Esophagus squamous epithelium (tissue), 5 donors: ENCODE measurements at places on chromosomes 12 and 14.

- no peaks in the 10 kb centered on the region for H3K36me3 ChIP-seq
- H3K4me1 ChIP-seq, result peaks cover 44% of the 10 kb centered on the region
- no peaks in the 10 kb centered on the region for H3K27me3 ChIP-seq
- no peak for DNase-seq
Measured at GRCh38 chr12:96048393-96048969, 13.1 kb upstream of the LTA4H start.

DNA sequence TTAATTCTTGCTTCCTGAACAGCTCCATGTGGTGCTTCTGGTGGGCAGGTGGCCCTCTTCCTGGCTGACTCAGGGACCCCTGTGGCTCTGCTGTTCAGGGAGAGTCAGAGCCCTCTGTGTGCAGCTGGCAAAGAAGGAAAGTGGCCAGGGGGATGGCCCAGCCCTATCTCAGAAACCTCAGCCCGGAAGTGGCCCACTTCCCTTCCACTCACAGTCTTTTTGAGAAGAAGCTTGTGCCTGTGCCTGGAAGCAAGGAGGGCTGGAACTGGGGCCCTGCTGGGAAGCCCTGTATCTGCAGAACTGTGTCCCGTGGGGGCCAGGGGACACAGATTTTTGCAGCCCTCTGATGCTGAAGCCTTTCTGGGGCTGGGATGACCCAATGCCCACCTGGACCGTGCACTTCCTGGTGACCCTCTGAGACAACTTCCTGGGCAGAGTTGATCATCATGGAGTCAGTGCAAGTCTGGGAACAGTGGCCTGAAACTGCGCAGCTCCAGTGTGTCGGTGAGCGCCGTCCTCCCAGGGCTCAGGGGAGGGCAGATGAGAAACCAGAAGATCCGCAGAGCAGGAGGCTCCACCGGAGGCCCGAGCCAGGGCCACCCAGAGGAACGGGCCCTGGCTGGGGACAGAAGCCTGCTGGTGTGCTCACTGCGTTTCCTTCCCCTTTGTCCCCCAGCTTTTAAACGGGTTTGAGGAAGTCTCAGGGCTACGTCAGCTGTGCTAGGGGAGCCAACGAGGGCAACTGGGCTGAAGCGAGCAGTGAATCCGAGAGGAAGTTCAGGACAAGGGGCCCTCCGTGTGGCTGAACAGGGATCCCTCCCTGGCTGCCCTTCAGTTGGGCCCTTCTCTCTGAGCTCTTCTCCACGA is 217.4 kb upstream of the RTL1 start:
- peak overlapping the region; percentile 9 for H3K4me3 ChIP-seq
- no peaks in the 10 kb centered on the region for H3K36me3 ChIP-seq
- H3K4me1 ChIP-seq, result no peaks in the 10 kb centered on the region
- no peak for DNase-seq
- H3K27me3 ChIP-seq, result no peaks in the 10 kb centered on the region

DNA sequence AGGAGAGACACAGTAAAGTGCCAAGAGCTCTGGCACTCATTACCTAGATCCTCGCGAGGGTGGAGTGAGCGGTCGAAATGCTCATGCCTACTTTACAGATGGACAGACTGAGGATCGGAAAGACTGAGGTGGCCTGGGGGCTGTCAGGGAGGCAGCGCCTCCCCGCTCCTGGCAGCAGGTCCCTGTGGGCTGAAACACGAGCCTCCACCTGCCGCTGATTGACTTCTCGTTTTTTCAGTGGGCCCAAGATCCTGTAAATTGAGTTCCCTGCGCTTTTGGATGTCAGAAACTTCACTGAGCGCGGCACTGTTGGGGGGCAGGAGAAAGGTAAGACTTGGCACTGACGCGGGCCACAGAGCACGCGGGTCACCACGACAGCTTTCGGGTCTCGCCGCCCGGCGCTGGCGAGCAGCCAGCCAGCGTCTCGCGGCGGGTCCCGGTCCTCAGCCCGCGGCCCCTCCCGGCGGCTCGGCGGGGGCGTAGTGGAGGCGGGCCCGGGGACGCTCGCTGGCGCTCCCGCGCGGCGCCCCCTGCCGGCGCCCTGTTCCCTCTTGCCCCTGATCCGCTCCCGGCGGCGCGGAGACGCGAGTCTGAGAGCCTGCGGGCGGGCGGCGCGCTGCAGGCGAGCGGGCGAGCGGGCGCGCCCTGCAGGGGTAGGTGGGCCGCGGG is 552 bp upstream of the SCN8A start:
- H3K27ac ChIP-seq, result no peak overlapping the region
- H3K4me3 ChIP-seq, result peak overlapping the region; percentile 63
- H3K27me3 ChIP-seq, result peaks cover 67% of the 10 kb centered on the region

DNA sequence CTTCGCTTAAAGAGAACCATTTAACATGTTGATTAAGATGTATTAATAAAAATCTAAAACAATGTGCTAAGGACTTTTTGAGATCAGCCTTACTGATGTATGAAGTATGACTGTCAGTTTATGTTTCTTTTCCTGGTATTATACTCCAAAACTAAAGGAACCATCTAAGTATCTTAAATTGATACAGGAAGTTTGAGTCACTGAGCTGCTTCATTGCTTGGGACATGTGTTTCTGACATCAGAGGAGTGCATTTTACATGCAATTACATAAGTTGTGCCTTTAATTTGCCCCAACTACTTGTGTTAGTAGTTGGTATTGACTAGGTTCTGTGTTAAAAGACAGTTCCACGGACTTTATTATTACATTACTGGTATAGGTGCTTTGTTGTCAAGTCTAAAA is 50.9 kb downstream of the PROX2 start:
- H3K36me3 ChIP-seq, result no peaks in the 10 kb centered on the region
- DNase-seq, result no peak
- H3K4me1 ChIP-seq, result no peaks in the 10 kb centered on the region

DNA sequence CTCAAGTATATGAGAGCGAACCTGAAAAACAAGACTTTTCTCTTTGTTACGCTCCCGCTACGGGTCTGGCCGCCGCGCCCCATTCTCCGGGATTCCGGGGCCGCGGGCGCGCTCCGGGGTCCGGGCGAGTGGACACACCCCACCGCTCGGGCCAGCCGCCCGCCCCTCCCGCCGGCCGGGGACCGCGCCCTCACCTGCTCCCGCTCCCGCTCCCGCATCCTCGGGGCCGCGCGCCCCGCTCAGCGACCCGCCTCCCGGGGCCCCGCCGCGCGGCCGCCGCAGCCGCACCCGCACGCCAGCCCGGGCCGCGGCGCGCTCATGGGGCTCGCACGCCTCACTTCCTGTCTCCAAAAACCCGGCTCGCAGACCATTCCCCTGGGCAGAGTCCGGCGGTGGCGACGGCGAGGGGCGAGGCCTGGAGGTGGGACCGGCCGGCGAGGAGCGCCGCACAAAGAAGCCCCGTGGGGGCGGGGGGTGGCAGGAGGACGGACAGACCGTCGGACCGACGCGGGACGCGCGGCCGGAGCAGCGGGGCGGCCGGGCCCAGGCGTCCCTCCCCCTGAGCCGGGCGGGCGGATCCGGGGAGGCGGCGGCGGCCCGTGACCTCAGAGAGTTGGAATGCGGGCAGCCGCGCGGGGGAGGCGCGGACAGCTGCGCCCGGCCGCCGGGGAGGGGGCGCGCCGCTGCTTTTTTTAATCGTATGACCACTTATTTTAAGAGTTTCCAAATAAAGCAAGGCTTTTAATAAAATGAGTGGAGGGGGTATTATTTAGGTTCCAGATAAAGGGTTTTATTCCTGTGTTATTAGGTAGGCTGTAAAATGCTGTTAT is at the start of gene PTPN21:
TSS of gene PTPN21 (minus strand) at position 551 of the 830 bp plus-strand sequence. CDS start 4,590 bp downstream, outside the sequence.
- peaks cover 56% of the 10 kb centered on the region for H3K4me1 ChIP-seq
- no peaks in the 10 kb centered on the region for H3K27me3 ChIP-seq
- peak within 1 kb of the TSS; percentile 78 for H3K4me3 ChIP-seq
- H3K36me3 ChIP-seq, result peaks cover 8% of the 10 kb centered on the region
- no peak for DNase-seq

GRCh38 chr14:28635387-28635786 is 131.2 kb upstream of the FOXG1 start:
- H3K36me3 ChIP-seq, result no peaks in the 10 kb centered on the region
- H3K27ac ChIP-seq, result no peak overlapping the region
- no peak for DNase-seq

GRCh38 chr14:66444271-66444927 is 41.8 kb upstream of the CCDC196 start:
- no peak for DNase-seq
- no peaks in the 10 kb centered on the region for H3K27me3 ChIP-seq
- no peak overlapping the region for H3K27ac ChIP-seq
- no peaks in the 10 kb centered on the region for H3K4me1 ChIP-seq

GRCh38 chr12:51686727-51687126 is 95.7 kb downstream of the SCN8A start:
- H3K36me3 ChIP-seq, result no peaks in the 10 kb centered on the region
- DNase-seq, result no peak
- H3K27ac ChIP-seq, result no peak overlapping the region
- no peak overlapping the region for H3K4me3 ChIP-seq

DNA sequence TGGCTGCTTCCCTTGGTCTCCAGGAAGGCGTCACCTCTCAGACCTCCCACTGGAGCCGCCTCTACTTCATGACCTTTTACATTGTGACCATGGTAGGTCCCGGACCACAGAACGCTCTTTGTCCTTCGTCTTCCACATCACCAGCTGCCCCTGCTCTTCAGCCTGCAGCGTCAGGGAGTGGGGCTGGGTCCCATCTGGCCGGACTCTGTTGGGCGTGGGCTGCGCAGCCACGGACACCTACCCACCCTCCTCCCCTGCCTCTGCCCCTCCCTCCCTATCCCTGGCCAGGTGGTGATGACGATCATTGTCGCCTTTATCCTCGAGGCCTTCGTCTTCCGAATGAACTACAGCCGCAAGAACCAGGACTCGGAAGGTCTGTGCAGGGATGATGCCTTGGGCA is 43.3 kb downstream of the SLC8B1 start:
- DNase-seq, result no peak
- H3K27me3 ChIP-seq, result no peaks in the 10 kb centered on the region
- H3K27ac ChIP-seq, result no peak overlapping the region

DNA sequence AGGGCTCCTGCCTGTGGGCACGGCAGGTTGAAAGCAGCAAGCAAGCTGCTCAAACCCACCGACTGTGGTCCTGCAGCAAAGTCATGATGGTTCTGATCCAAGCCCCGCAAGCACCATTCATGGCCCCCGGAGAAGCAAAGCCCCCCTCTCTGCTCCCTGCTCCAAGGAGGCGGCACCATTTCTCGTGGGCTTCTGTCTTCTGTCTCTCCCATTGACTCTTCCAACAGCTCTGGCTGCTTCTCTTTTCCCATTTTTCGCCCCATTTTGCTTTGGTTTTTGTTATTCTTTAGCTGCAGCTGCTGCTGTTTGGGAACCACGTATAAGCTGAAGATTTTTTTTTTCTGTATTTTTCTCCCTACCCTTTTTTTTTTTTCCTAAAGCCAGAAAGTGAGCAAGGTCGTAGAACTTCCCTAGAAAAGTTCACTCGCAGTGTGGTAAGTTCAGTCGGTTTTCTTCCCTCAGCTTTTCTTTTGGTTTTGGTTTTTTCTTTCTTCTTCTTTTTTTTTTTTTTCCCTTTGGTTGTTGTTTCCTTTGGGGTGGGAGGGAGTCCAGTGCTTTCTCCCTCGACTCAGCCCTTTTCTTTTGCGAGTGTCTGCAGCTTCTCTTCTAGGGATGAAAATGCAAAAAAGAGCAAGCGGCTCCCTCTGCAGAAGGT is 354.1 kb downstream of the DPF3 start:
- peaks cover 14% of the 10 kb centered on the region for H3K4me1 ChIP-seq
- no peaks in the 10 kb centered on the region for H3K27me3 ChIP-seq
- no peak for DNase-seq
- H3K27ac ChIP-seq, result no peak overlapping the region
- no peaks in the 10 kb centered on the region for H3K36me3 ChIP-seq

GRCh38 chr12:48104531-48104930 is 1.3 kb downstream of the SENP1 start:
- H3K36me3 ChIP-seq, result peaks cover 3% of the 10 kb centered on the region
- H3K27ac ChIP-seq, result no peak overlapping the region
- no peak for DNase-seq
- no peaks in the 10 kb centered on the region for H3K27me3 ChIP-seq

DNA sequence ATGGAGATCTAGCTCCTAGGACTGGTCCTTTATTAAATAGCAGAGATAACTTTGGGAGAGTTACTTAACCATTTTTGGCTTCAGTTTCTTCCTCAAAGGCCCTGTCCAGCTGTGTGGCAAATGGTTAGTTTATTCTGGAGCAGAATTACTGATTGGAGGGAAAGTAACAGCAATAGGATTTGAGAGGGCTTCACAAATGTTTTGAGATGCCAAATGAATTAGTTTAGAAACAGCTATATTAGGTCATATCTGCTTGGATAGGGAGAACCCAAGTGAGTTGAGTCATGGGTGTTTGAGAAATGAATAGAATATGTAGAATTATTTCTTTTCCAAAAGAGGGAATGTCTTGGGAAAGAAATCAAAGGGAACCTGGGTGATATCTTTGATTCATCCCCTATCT is 17.5 kb downstream of the RASSF3 start:
- H3K27me3 ChIP-seq, result no peaks in the 10 kb centered on the region
- no peak overlapping the region for H3K4me3 ChIP-seq
- peak overlapping the region; percentile 82 for H3K27ac ChIP-seq
- H3K4me1 ChIP-seq, result peaks cover 7% of the 10 kb centered on the region
- no peaks in the 10 kb centered on the region for H3K36me3 ChIP-seq

DNA sequence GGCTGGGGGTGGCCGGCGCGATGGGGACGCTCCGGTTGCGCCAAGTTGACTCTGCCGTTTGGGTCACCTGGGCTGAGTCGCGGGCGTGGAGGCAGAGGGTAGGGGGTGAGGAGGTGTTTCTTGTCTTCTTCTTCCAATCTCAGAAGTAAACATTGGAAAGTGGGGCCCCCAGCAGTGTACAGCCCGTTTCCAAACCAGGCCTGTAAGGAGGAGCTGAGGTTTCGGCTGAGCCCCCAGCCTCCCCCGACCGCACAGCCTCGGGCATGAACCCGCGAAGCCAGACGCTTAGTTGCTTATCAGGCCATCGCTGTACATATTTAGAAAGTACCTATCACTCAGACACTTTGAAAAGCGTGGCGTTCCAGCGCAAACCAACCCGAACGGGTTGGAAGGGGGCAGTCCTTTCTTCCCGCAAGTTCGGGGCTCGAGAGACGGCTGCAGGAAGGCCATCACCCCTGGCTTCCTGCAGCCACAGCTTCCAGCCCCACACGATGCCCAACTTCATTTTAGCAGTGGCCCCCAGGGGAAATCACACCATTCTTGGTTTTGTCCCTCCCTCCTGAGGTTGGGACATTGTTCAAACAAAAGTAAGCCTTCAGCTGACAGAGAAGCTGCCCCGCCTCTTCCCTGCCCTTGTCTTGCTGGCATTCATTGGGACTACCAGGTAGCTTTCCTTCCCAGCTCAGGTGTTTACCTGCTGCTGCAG is 164.1 kb downstream of the ZFP36L1 start:
- peak overlapping the region; percentile 49 for H3K4me3 ChIP-seq
- no peak for DNase-seq
- H3K27me3 ChIP-seq, result no peaks in the 10 kb centered on the region
- peaks cover 70% of the 10 kb centered on the region for H3K4me1 ChIP-seq
